ENCODE measurements at places on chromosomes 6 and 20.

DNA sequence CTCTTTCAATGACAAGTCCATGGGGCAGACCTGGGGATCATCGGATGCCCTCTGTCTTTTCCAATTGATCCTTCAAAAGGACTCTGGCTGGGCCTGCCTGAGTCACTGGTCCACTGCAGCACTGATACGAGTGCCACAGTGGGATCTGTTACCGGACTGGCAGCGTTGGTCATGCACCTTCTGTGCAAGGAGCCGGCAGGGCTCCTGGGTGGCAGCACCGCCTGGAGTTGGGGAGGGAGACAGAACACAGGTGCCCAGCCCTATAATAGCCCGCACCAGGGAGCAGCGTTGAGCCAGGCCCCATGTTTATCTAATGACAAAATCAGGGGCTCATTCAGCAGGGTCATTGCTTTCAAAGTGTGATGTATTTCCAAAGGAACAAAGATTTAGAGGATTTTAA, 64.2 kb upstream of the NXT1 start:
- DNase-seq, result no peak

GRCh38 chr20:52983726-52984450, 11.7 kb downstream of the TSHZ2 start:
- DNase-seq, result no peak

- no peak for DNase-seq
These were observed 63.9 kb upstream of the SLCO4A1 start for GRCh38 chr20:62578294-62578897.

DNA sequence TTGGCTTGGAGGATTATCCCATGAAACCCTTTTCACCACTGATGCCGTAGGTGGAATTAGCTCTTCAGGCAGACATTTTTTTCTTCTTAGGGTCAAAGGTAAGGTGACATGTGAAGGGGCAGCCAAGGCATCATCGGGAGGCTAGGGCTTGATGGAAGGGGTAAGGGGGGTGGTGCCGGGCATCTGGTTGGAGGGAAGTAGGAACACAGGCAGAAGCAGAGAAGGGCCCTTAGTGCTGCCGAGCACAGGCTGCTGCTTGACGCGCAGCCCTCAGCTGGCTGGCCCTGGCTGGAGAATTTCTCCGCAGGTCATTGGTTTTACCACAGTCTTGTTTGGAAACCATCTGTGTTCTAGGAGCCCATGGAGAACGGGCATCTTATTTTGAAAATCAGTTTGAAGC, 54.7 kb downstream of the TRAF3IP2 start:
- no peak for DNase-seq

GRCh38 chr6:135128268-135128914, 52.7 kb upstream of the MYB start:
- DNase-seq, result no peak

GRCh38 chr6:35273822-35274559, 14.5 kb downstream of the ZNF76 start:
- no peak for DNase-seq

DNA sequence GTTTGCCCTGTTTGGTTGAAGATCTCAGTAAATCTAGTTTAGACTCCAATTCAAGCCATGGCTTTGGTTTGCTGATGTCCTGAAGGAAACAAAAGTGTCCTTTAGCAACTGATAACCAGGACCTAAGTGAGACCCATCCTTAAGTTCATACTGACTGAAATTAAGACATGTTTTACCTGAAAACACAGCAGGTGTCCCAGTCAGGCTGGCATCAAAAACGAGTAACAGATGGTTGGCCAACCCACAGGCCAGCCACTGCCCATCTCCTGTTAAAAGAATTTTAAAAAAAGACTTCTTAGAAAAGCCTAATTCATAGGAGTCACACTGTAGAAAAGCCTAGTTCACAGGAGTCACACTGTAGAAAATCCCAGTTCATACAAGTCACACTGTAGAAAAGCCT, 58.3 kb downstream of the WDR27 start:
- DNase-seq, result no peak

DNA sequence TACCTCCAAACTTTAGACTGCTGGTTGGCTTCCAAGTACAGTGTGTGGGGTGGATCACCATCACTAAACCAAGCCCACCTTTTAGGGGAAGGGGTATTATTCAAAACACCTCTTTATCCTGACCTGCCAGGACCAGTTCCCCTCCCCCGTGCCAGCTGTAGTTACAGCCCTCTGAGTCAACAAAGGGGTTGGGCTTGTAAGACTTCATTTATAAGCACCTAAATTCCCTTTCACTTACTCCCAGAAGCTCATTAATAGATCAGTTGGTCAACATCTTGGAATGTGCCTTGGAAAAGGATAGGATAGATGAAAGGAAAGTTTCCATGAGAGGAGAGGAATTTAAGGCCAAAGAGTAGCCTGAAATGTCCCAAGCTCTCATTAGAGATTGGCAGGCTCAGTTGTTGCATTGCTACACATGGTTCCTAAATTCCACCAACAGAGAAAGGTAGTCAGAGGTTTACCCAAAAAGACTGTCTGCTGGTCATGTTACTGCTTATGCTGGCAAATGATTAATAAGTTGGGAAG, 59.2 kb downstream of the TNFAIP3 start:
- no peak for DNase-seq

DNA sequence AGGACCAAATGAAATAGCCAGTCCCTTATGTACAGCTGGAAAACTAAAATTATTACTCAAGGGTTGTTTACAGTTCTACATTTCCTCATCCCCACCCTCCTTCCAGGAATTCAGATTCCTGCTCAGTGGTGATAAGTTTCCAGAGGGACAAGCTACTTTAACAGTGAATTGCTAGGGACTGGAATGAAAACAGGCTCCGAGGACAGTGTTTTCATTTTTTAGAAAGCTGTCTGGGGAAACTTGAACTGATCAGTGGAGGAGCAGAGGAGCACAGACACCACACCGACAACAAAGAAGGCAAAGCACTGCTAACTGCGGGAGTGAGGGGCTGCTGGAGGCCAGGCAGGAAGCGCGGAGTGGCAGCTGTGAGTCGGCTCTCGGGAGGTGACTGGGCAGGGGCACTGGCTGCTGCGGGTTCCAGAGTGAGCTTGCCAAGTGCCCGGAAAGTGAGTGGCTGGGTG, 322.2 kb downstream of the ESR1 start:
- DNase-seq, result no peak
